ENCODE measurements at places on chromosomes 13 and 19.

- no peak for DNase-seq
Observed at GRCh38 chr13:74227476-74228158, 93.4 kb upstream of the KLF12 start.

GRCh38 chr13:109971006-109971405 lies 184.6 kb upstream of the IRS2 start:
- DNase-seq = no peak

DNA sequence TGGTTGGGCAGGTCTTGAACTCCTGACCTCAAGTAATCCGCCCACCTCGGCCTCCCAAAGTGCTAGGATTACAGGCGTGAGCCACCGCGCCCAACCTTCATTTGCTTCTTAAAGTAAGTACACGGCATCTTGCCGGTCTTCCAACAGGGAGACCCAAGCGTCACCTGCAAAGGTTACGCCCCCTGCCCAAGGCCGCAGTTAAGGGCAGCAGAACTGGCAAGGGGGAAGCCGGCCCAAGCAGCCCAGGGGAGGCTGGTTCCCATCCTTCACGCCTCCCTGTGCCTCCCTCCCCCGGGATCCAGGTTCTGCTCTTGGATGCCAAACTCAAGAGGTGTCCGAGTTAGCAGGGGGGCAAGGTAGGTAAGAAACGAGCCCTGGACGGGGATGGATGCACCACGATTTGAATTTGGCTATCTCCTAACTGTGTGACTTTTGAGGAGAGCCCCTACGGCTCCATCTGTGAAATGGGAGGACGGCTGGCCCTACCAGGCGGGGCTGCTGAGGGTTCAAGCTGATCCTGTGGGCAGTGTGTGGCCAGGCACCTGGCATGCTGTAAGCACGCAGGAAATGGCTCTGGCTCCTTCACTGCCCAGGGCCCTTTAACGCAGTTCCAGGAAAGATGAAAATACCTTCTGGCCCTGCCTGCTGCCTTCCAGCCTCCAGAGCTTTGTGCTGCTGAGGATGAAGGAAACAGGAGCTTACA lies 9.0 kb downstream of the RFX1 start:
- DNase-seq = no peak

DNA sequence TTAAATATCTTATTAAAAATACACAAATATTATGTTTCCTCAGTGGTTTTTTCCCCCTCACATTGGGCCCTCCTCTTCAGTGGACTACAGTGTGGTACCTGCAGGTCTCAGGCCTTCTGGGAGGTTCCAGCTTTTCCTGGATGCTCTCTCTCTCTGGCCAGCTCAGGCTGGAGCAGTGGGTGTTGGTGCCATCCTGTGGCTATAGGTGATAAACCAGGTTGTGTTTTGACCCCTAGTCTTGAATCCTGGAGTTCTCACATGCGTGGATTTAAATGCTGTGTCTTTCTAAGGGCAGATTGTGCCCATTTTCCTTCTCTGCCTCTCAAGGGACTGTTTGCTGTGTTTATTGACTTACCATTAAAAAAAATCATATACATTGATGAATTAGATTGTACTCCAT lies 41.2 kb upstream of the ZNF527 start:
- no peak for DNase-seq

DNA sequence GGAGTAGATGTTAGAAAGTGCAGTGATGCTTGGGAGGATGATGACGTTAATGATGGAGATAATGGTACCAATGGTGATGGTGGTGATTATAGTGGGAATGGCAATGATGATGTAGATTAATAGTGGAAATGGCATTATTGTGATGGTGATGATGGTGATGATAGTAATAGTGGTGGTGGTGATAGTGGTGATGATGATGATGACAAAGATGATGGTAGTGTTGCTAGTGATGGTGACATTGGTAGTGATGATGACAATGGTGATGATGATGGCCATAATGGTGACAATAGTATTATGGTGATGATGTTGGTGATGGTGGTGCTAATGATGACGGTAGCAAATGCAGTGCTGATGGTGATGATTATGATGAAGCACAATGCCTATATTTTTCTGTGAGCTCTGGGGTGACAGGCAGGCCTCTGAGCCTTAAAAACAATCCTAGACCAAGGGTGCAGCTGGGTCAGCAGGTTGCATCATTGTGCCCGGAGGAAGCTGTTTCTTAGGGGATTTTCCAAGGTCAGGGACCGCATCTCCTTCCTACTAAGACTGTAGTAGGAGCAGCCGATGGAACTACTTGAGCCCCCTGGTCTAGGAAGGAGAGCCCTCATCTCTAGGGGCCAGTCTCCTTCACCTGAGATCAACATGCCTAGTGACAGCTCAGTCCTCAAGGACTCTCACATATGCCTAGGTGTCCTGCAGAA lies 7.8 kb downstream of the CEACAM18 start:
- no peak for DNase-seq

- no peak for DNase-seq
Observed at GRCh38 chr19:49774969-49775368, 8.2 kb downstream of the AP2A1 start.

GRCh38 chr13:99278200-99278599 lies 20.0 kb upstream of the GPR18 start:
- DNase-seq = no peak

All from activated naive CD8-positive, alpha-beta T cell treated with anti-CD3 and anti-CD28 coated beads for 36 hours (primary cell).